Mononuclear cell (primary cell): ENCODE measurements at places on chromosomes 12 and 14. TPM values are rescaled to one million over a fixed set of nuclear protein-coding genes. Genes with fewer than 3 reads are reported as not detected.

KLRK1 gene
- 41.9 TPM for total RNA-seq

KRT2 gene
- 0.94 TPM for total RNA-seq

ALKBH2 gene
- total RNA-seq, result 6.8 TPM

ACVR1B gene
- 11.4 TPM for total RNA-seq

PRKD1 gene
- total RNA-seq, result not detected

NGB gene
- not detected for total RNA-seq

PRB2 gene
- not detected for total RNA-seq

FAM181A gene
- not detected for total RNA-seq

RHOJ gene
- 0.10 TPM for total RNA-seq

KRT74 gene
- 0.10 TPM for total RNA-seq
